ENCODE measurements at places on chromosomes 11 and 22. TPM values are rescaled to one million over a fixed set of nuclear protein-coding genes. Genes with fewer than 3 reads are reported as not detected.

Gene CCDC116
- not detected for total RNA-seq

DNA sequence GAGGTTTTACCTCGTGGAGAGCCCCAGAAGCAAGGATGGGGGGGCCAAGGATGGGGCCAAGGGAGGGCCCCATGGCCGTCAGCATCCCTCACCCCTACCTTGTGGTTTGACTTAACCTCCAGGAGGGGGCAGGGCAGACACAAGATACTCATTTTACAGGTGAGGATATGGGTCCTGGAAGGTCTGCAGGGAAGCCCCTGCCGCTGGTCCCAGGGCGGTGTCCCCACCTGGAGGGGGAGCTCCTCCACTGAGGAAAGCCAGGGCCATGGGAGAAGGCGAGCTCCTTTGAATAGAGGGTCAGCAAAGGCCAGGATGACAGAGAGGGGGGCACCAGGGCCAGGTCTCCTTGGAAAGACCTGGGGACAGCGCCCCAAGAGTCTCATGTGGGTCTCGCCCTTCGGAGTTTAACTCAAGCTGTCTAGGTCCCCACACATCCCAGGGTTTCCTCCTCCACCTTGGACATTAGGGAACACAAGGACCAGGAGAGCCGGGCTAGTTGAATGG is 5.9 kb upstream of the ADORA2A start:
- no peaks in the 10 kb centered on the region for H3K27me3 ChIP-seq
- H3K27ac ChIP-seq, result no peak overlapping the region
- no peaks in the 10 kb centered on the region for H3K36me3 ChIP-seq

DNA sequence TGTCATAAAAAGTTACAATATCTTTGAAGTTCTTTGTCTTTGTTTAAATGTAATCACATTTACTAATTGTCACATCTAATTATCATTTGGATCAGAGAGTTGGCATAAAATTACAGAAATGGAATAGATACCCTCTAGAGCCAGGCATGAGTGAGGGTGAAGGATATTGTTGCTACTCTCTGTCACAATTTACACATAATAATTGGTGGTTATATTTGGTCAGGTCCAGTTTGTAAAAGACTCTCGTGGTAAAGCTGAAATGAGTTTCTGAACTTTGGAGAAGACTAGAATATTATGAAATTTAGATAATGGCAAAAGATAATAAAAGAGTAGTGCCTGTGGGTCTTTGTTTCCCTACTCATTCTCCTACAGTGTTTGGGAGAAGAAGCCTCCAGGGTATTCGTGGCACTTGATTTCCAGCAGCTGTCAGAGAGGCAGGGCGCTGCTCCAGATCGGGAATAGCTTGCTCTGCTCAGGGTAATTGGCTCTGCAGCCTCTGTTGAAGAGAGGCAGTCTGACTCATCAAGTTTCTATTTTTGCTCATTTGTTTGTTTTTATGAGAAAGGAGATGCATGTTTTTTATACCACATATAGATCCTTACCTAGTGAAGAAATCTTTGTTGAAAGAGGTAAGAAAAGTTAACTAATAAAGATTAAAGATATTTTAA is 349.9 kb downstream of the CNTN5 start:
- H3K27ac ChIP-seq, result no peak overlapping the region
- H3K36me3 ChIP-seq, result no peaks in the 10 kb centered on the region
- no peak overlapping the region for H3K4me3 ChIP-seq

Gene TNNI2
- not detected for total RNA-seq

DNA sequence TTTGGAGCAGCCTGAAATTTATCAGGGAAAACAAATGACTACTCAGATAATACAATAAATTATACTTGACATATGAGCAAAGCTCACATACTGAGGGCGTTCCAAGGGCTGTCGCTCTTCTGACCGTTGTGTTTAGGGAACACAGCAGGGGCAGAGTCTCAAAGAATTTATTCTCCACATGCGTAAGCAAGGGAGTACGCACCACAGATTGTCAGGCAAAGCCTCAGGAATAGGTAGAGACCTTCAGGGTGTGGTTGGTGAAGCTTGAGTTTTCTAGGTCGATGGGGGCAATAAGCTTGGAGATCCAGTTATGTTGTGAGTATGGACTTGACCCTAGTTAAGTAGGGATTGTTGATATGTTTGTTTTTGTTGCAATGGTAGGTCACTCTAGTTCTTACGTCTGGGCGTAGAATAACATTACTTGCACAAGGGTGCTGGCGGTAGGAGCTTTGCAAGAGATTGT is 830 bp downstream of the ACAT1 start:
- peaks cover 3% of the 10 kb centered on the region for H3K36me3 ChIP-seq
- H3K4me1 ChIP-seq, result peaks cover 38% of the 10 kb centered on the region
- H3K4me3 ChIP-seq, result peak overlapping the region; percentile 94
- H3K27ac ChIP-seq, result peak overlapping the region; percentile 93
- H3K27me3 ChIP-seq, result no peaks in the 10 kb centered on the region
- DNase-seq, result no peak

Gene CASP12
- not detected for total RNA-seq

DNA sequence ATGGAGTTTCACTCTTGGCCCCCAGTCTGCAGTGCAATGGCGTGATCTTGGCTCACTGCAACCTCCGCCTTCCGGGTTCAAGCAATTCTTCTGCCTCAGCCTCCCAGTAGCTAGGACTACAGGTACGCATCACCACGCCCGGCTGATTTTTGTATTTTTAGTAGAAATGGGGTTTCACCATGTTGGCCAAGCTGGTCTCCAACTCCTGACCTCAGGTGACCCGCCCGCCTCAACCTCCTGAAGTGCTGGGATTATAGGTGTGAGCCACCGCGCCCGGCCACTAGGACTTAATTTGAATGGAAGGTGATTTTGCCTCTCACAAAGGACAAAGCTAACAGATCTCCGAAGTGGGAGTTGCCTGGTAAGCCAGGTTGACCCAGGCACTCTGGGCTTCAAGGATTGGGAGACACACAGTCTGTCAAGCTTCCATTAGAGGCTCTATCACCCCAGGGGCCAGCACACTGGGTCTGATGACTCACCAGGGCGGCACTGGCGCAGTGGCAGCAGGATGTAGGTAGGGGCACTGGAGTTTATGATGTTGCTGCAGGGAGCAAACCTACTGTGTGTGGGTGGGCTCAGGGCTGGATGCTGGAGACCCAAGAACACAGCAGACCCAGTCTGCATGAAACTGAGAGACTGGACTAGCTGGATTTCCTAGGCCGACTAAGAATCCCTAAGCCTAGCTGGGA is 17.8 kb upstream of the KCTD14 start:
- H3K27me3 ChIP-seq, result peaks cover 10% of the 10 kb centered on the region
- H3K27ac ChIP-seq, result peak overlapping the region; percentile 72
- no peak overlapping the region for H3K4me3 ChIP-seq
- H3K4me1 ChIP-seq, result peaks cover 16% of the 10 kb centered on the region
- no peaks in the 10 kb centered on the region for H3K36me3 ChIP-seq
- no peak for DNase-seq

Gene KCNQ1
- 25.5 TPM for total RNA-seq

DNA sequence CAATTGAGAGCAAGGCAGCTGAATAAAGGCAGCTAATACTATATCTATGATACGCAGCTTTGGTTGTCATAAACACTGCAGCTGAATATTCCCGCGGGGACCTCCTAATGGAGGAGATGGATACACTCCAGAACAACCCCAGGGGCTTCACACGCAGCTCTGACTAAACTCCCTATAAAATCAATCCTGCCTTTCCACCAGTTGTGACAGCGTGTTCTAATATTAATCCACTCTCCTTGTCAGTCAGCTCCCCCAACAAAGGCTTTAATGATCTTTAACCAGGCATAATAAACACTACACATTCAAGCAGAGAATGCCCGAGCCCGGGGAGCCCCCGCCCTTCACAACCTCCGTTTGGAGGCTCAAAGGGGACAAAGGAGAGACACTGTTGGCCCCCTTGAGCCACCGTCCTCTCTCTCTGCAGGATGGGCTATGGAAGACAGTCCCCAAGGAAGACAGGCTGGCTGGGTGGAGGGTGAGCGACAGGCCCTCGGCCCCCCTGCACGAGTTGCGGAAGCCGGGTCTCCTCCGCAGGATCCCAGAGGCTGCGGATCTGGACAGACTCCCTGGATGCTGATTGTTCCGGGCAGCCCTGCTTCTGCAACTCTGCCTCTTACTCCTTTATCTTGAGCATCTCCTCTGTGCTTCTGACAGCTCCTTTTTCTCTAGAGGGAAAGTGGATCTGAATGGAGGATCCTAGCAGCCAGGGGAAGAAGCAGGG is 565.2 kb downstream of the BUD13 start:
- no peaks in the 10 kb centered on the region for H3K4me1 ChIP-seq
- DNase-seq, result no peak
- H3K27me3 ChIP-seq, result peaks cover 44% of the 10 kb centered on the region
- H3K27ac ChIP-seq, result no peak overlapping the region
- H3K4me3 ChIP-seq, result no peak overlapping the region

Gene PARVG
- total RNA-seq, result 89.1 TPM

DNA sequence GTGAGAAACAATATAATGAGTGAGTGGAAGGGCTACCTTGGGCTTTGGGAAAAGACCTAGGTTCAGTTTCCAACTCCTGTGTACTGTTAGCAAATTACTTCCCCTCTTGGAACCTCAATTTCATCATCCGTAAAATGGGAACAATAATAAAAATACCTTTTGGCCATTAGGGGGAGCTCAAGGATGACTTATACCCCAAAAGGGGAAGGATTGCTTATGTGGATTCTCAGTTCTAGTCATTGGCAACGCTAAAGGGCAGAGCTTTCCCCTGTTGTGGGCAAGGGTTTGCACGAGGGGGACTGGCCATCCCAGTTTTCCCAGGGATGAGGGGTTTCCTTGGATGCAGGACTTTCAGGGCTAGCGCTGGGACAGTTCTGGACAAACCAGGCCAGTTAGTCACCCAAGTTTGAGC is 3.1 kb upstream of the COMMD9 start:
- DNase-seq, result no peak
- no peak overlapping the region for H3K27ac ChIP-seq
- H3K36me3 ChIP-seq, result peaks cover 4% of the 10 kb centered on the region
- H3K4me1 ChIP-seq, result peaks cover 21% of the 10 kb centered on the region
- H3K4me3 ChIP-seq, result no peak overlapping the region
- peaks cover 4% of the 10 kb centered on the region for H3K27me3 ChIP-seq

- no peak overlapping the region for H3K27ac ChIP-seq
- DNase-seq, result no peak
- no peaks in the 10 kb centered on the region for H3K36me3 ChIP-seq
- no peak overlapping the region for H3K4me3 ChIP-seq
- H3K27me3 ChIP-seq, result no peaks in the 10 kb centered on the region
Measured at GRCh38 chr11:79508461-79508860, 67.6 kb upstream of the TENM4 start.

GRCh38 chr11:57735619-57736298 is 5.5 kb upstream of the SELENOH start:
- no peak overlapping the region for H3K4me3 ChIP-seq
- H3K36me3 ChIP-seq, result no peaks in the 10 kb centered on the region
- peaks cover 5% of the 10 kb centered on the region for H3K4me1 ChIP-seq
- DNase-seq, result no peak

DNA sequence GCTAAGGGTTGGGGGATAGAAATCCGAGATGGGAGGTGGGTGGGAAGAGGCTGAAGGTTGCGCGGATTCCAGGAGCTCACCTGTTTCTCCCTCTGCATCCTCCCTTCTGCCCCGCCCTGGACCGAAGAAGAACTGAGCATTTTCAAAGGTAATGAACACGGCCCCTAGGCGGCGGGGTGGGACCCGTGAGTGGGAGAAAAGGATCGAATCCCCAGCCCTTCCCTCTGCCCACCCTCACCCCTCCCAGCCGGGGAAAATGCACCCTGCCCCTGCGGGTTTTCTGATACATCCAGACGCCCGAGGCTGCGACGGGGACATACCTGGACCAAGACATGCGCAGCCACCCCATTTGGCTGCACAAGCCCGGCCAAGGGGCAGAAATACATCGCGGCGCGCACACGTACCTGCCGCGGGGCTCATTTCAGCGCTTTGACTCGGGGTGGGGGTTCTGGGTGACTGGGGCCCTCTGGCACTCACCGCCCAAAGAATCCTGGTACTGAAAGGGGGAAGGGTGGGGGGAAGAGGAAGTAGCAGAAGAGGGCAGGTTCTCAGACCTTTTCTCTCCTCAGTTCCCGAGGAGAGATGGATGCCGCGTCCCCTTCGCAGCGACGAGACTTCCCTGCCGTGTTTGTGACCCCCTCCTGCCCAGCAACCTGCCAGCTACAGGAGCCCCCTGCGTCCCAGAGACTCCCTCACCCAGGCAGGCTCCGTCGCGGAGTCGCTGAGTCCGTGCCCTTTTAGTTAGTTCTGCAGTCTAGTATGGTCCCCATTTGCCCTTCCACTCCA is 6.0 kb downstream of the VSIG2 start:
- H3K4me1 ChIP-seq, result peaks cover 11% of the 10 kb centered on the region
- H3K36me3 ChIP-seq, result peaks cover 2% of the 10 kb centered on the region
- DNase-seq, result no peak
- H3K27me3 ChIP-seq, result peaks cover 5% of the 10 kb centered on the region
- peak overlapping the region; percentile 100 for H3K4me3 ChIP-seq

Gene OR52A1
- not detected for total RNA-seq

DNA sequence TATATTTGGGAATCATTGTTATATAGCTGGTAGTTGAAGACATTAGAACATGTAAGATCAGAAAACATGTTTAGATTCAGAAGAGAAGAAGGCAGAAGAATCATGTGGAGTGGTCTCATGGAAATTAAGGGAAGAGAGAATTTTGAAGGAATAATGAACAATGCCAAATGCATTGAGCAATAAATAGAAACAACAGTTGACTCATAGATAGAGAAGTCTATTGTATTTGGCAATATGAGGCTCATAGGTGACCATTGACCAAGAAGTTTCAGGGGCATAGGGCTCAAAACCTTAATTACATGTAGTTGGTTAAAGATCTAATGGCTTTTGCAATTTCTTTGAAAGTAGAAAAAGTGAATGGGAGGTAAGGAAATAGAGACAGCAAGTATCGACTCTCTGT is 123.9 kb downstream of the PAX6 start:
- H3K4me1 ChIP-seq, result peaks cover 7% of the 10 kb centered on the region
- H3K36me3 ChIP-seq, result no peaks in the 10 kb centered on the region
- no peak for DNase-seq
- H3K4me3 ChIP-seq, result no peak overlapping the region
- H3K27ac ChIP-seq, result no peak overlapping the region

DNA sequence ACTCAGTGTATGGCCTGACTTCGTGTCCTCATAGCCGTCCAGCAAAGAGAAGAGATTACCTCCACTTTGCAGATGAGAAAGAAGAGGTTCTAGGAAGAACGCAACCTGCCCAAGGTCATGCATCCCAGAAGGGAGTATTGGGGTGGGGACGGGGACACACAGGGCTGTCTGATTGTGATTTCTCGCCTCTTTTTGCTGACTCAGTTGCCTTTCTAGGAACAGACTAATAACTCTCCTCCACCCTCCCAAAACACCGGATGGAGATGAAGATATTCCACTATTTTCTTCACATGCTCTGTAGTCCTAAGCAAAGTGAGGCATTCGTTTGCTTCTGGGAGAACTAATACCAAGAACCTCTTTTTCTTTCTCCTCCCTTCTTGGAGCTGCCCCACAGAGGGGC is 529.3 kb downstream of the MIAT start:
- H3K4me3 ChIP-seq, result no peak overlapping the region
- no peak overlapping the region for H3K27ac ChIP-seq
- no peaks in the 10 kb centered on the region for H3K4me1 ChIP-seq
- no peak for DNase-seq
- no peaks in the 10 kb centered on the region for H3K36me3 ChIP-seq
- peaks cover 13% of the 10 kb centered on the region for H3K27me3 ChIP-seq

Data from T-helper 17 cell (primary cell).